GM12891 (cell line): ENCODE measurements at places on chromosomes 3 and 15.
A peak's percentile ranks its signal among the peaks of the same experiment; 100 is the strongest.

DNA sequence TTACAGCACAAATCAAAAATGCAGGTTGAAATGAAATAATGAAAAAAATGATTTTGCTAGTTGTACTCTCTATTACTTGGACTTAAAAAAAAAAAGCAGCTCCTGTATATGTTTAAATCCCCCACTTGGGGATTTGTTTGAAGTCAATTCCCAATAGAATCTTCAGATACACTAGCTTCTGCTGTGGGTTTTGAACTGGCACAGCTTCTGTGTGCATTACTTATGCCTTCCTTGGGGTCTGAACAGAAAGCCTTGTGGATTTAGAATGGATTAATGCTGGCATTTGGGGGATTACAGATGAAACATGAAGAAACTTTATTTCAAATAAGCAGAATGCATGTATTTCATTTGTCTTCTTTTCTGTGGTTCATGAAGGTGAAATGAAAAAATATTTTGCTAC is 513.2 kb upstream of the TBL1XR1 start:
- no peak for DNase-seq

DNA sequence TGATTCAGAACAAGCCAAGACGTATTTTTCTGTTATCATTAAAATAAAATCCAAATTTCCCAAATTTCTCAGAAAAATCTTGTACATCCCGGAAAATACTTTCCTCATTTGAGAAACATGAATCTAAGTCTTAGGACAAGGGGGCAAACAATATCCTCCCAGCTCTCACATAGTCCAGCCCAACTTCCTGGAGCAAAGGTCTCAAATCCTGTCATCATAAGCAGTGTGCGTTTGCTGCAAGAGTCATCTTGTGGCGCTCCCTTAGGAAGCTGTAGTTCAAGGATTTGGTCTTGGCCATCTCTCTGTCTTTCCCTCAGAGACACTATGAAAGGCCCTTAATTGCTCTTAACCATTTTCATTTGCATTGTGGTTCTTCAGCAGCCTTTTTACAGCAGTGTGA is 57.5 kb upstream of the GSK3B start:
- DNase-seq: no peak

GRCh38 chr3:116300226-116300625 is 145.1 kb downstream of the LSAMP start:
- no peak for DNase-seq

DNA sequence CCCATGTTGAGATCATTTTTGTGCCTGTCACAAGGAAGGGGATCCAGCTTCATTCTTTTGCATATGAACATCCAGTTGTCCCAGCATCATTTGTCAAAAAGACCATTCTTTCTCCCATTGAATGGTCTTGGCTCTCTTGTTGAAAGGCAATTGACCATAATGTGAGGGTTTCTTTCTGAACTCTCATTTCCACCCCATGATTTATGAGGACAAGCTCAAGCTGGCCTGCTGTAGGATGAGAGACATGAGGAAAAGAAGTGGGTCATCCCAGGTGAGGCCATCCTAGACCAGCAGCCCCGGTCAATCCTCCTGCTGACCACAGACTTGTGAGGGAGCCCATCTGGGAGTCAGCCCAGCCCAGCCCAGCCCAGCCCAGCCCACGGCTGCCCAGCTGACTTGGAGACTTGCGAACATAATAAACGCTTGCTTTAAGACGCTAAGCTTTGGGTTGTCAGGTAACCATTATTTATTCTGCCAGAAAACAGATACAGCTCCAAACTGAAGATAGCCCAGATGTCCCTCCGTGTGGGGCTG is 69.0 kb downstream of the LINGO1 start:
- no peak for DNase-seq

DNA sequence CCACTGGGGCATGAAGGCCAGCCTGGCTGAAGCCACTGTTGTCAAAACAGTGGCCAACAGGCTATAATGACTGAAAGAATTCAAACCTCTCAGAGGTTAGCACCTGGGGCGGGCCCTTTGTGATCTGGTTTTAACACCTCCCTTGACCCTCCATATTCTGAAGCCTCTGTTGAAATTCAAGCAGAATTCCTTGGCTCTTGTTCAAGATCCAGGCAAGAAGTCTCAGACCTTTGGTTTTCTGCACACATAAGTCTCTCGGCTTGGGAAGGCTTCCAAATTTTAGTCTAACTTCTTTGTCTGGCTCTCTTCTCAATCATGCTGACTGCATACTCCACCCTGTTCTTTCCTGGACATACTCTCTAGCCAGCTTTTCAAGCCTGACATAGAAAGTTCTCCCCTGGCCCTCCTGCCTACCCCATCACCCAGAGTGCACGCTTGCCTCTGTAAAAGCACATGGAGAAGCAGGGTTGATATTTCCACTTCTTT is 144.5 kb downstream of the PDZRN3 start:
- DNase-seq: no peak

GRCh38 chr15:48710952-48711495 is 65.5 kb upstream of the FBN1 start:
- no peak for DNase-seq

DNA sequence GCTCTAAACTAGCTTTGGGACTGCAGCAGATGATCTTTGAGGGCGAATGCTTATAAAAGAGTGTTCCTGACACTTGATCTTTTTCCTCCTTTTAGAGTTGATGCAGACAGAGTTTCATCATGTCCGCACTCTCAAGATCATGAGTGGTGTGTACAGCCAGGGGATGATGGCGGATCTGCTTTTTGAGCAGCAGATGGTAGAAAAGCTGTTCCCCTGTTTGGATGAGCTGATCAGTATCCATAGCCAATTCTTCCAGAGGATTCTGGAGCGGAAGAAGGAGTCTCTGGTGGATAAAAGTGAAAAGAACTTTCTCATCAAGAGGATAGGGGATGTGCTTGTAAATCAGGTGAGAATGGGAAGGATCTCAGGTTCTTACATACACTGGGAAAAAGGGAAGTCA is 75.7 kb downstream of the KLHL25 start:
- no peak for DNase-seq

- peak; percentile 5 for DNase-seq
Observed at GRCh38 chr15:75232252-75232813, 25.8 kb upstream of the GOLGA6C start.

DNA sequence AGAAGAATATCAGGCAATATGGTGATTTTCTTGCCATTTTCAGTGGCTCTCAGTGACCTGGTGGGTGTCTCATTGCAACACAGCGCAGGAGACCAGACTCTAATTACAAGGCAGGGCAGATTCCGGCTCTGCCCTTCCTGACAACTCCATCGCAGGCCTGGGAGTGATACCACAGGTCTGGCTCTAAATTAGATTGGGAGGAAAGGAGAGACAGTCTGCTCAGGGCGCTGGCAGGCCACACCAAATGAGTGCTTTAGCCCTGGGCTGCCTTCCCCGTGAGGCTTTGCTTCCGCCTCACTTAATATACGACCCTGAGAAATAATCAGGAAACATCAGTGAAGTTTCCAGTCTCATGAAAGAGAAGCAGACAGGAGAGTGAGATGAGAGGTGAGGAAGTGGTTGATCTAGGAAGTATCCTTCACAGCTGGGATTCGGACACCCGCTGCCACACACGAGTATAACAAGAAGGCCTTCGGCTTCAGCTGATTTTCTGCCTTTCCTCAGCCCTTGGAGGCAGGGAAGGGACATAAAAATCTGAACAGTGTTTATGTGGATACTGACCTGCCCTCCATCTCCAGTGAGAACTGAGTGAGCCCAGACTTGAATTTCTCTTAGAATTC is 73.7 kb upstream of the PROK2 start:
- DNase-seq: no peak

- DNase-seq: no peak
Observed at GRCh38 chr15:85865070-85865684, 70.5 kb upstream of the KLHL25 start.

GRCh38 chr3:18188491-18188890 is 236.6 kb downstream of the SATB1 start:
- DNase-seq: no peak

- no peak for DNase-seq
Observed at GRCh38 chr3:146100180-146100579, 60.8 kb downstream of the PLOD2 start.

DNA sequence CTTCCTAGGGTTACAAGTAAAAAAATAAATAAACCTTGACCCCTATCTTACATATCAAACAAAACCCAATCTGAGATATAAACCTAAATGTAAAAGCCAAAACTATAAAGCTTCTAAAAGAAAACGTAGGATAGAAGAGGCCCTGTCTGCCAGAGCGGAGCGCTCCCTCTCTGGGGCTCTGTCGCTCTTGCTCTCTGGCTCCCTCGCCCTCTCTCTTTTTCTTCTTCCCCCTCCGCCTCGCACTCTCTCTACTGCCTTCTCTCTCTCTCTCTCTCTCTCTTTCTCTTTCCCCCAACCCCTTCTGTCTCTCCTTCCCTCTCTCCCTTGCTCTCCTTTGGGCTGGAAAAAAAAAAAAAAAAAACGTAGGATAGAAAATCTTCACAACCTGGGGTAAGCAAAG is 21.6 kb downstream of the RYK start:
- DNase-seq: no peak

DNA sequence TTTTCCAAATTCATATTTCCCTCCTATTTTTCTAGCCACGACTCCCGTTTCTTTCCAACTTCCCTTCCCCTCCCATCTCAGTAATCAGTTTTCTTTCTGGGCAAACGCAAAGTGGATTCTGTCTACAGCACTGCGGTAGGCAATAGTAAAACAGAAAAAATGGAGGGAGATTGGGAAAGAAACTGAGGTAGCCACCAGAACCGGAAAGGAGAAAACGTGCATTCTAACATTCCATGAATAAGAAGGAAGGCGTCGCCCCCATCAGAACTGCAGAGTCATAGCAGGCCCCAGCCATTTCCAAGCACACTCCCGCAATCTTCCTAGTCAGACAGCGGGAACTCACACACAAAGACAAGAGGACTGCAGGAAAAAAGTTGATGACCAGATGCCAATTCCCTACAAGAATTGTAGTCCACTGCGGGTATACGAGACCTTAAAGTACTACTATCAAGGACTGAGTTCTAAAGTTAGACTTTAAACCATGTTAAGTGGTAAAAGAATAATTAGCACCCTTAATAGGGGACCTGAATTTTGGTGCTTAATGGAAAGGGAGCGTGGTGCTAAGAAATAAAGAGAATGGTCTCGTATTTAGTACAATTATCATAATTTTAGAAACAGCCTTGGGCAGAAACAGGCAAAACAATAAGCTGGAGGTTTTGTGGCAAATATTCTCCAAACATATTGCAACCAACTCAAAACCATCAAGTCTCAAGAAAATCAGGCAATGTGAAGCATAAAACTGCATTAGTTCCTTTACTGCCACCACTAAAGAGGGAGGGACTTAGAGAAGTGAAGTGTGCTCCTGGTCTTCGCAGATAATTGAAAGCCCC is 1.4 kb downstream of the PFN2 start:
- no peak for DNase-seq

- no peak for DNase-seq
Observed at GRCh38 chr3:143000528-143000927, 842 bp upstream of the U2SURP start.

- no peak for DNase-seq
Observed at GRCh38 chr3:184801241-184801785, 10.7 kb upstream of the VPS8 start.

DNA sequence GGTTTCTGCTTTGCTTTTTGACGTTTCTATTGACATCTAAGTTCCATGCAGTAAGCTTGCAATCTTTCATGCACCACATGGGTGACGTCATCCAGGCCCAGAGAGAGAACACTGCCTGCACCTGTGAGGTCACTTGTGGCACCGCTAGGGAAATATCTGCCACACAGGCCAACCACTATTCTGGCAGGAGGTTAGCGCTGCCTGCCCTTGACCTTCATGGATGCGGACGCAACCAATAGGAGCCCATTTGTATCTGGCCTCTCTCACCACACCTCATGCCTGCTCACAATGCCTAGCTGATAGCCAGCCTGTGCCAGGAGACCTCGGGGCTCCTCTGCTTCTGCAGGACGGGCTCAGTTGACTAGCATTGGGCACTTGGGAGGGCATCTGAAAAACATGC is 55.8 kb upstream of the PRR23E start:
- no peak for DNase-seq

DNA sequence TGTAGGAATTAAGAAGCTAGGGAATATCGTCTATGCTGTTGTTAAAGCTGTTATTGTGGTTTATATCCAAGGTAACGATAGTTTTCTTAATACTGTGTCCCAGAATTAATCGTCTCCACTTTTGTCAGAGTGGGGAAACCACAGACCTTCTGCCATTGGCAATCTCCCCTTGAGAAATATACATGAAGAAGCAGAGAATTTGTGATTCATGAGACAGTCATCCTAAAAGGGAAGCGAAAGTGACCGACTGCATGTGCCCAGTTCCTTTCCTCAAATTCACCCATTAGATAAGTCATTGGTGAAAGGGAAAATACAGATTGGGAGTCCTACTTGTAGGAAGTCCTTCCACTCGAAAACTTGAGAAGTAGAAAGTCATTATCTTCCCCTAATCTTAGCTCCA is 26.6 kb downstream of the DIPK2A start:
- no peak for DNase-seq

DNA sequence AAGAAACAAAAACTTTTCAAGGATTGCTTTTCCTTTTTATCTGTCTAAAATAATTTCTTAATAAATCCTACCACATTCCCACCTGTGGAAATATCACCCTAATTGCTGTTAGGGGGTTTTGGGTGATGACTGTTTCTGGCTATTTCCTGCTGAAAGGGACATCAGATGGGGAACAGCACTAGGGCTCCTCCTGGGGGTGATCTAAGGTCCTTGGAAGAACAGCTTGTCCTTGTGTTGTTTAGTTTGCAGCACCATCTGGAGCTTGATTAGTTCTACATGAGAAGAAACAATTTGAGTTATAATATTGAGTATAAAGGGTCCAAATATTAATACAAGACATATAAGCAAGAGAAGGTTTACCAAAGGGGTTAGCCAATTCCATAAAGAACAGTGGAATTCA is 18.7 kb downstream of the OR5H15 start:
- DNase-seq: no peak

- no peak for DNase-seq
Observed at GRCh38 chr3:167318996-167319615, 61.0 kb downstream of the ZBBX start.

DNA sequence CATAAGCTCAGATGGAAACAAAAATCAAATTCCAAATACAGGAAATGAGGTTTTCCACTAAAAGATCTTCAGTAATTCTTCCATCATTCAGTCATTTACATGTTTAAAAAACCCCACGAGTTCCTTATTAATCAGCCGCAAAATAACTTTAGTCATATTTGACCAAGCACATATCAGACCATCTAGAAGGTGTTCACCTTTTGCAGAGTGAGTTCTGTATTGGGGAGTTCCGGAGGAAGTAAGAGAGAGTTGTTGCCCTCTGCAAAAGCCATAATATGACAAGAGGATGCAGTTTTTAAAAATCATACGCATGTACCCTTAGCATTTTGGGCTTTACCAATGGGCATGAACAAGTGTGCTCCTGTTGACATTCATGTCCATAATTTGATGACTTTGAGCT is 61.6 kb downstream of the CCR1 start:
- no peak for DNase-seq

GRCh38 chr3:23258110-23258509 is 55.0 kb downstream of the UBE2E2 start:
- no peak for DNase-seq
